ENCODE measurements at places on chromosomes 11 and 22.

DNA sequence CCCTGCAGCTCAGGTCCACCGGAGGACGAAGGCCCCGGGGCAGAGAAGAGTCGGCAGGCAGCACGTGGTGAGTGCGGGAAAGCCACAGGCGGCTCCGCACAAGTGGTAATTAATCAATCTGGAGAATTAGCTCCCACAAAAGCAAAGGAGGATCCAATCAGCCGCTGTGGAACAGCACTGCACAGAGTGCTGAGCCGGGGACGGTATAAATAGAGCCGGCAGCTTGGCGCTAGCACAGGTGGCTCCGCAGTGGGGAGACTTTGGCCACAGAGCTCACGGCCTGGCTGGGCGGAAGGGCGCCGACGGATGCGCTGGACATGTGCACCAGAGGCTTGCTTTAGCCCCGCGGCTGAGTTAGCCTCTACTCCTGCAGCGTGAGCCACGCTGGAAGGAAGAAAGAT lies 48.9 kb downstream of the IGSF9B start:
- DNase-seq, result no peak

DNA sequence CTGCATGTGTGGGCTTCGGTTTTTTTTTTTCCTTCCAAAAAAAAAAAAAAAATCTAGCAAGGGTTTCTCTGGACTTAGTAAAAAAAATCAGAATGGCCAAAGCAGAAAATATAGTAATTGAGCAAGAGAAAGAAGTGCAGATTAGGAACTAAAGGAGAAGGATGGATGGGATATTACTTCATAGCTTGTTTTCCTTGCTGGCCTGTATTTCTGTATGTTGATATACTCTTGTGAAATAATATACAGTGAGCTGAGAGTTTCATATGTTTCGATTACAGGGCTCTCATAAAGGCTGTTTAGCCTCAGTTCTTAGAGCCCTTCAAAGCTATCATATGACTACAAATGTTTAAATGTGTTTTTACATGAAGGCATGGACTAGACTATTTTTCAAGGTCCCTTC lies 34.3 kb upstream of the NFRKB start:
- DNase-seq, result no peak

GRCh38 chr11:127119356-127119755 lies 118.8 kb upstream of the KIRREL3 start:
- no peak for DNase-seq

- DNase-seq, result no peak
Observed at GRCh38 chr11:77152846-77153245, 24.8 kb downstream of the MYO7A start.

DNA sequence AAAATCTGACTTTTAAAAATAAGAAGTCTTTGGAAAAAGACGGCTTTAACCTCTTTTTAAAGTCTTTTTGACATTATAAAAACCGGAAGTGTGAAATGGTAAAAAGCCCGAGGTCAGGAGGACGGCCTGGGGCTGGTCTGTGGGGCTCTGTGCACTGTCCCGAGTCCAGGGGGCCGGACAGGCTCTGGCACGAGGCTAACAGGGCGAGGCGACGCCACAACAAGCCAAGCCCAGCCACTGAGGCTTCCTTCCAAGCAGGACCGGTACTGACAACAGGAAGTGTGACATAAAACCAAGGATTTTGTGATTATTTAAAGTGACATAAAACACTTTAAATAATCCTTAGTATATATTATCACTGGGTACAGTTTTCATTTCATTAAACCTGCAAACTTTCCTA lies 39.2 kb downstream of the BRD1 start:
- DNase-seq, result no peak

DNA sequence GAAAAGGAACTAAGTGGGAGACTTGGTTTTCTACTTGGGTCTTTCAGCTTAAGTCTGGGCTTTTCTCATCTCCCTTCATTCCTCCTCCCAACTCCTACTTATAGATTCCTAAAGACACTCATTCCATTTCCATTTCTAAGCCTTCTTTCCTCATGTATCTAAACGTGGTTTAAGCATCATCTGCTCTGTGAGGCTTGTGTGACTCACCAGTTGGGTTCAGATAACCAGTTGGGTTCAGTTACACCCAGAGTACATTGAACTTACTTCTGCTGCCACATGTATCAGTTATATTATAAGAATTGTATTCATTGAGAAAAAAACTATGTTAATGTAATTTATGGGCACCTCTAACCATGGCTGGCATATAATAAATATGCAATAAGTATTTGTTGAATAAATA lies 831.2 kb upstream of the CCDC90B start:
- no peak for DNase-seq

GRCh38 chr11:60208146-60208895 lies 25.4 kb upstream of the MS4A6A start:
- no peak for DNase-seq

DNA sequence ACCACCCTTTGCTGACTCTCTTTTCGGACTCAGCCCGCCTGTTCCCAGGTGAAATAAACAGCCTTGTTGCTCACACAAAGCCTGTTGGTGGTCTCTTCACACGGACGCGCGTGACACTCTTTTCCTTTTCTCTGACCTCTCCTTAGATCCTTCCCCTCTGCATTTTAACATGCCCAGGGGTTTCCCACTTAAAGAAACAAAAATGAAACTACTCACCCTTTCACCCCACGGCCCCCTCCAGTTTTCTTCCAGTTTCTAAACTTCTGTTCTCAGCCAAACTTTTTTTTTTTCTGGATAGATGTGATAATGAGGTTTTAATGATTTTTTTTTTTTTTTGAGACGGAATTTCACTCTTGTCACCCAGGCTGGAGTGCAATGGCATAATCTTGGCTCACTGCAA lies 32.8 kb upstream of the NUP50 start:
- no peak for DNase-seq

- no peak for DNase-seq
Observed at GRCh38 chr11:127050186-127050585, 49.6 kb upstream of the KIRREL3 start.

- DNase-seq, result no peak
Observed at GRCh38 chr22:40407831-40408717, 37.7 kb downstream of the SGSM3 start.

- DNase-seq, result no peak
Observed at GRCh38 chr11:117837070-117837776, 12.7 kb upstream of the FXYD2 start.

GRCh38 chr11:33982661-33983060 lies 68.9 kb upstream of the CAPRIN1 start:
- DNase-seq, result no peak

- no peak for DNase-seq
Observed at GRCh38 chr11:63996512-63996911, 10.3 kb downstream of the OTUB1 start.

- no peak for DNase-seq
Observed at GRCh38 chr11:114447892-114448291, 8.6 kb downstream of the REXO2 start.

DNA sequence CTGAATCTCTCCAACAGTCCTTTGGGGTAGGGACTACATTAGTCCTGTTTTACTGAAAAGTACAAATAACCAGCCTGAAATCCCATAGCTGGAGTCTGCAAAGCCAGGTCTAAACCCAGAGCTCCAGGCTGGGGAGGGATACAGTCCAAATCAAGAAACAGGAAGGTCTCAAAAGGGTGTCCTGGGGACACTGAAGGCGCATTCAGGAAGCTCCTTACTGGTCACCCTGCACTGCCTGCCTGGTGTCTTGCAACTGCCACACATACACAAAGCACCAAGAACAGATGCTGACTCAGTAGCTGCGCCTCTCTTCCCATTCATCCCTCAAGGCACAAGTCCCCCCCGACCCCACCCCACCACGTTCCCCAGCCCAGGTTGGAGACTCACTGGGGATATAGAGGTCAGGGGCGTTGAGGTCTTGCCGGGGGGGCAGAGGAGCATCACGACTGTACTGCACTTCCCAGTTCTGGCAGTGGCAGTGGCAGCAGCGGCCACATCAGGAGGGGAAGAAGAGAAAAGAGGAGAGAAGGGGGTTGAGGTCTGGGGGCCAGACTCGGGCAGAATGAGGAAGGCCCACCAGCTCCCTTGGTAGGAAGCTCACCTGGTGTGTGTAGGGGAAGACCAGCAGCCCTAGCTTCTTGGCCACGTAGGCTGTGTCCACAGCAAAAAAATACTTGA lies 1.6 kb downstream of the YIF1A start:
- DNase-seq, result no peak

DNA sequence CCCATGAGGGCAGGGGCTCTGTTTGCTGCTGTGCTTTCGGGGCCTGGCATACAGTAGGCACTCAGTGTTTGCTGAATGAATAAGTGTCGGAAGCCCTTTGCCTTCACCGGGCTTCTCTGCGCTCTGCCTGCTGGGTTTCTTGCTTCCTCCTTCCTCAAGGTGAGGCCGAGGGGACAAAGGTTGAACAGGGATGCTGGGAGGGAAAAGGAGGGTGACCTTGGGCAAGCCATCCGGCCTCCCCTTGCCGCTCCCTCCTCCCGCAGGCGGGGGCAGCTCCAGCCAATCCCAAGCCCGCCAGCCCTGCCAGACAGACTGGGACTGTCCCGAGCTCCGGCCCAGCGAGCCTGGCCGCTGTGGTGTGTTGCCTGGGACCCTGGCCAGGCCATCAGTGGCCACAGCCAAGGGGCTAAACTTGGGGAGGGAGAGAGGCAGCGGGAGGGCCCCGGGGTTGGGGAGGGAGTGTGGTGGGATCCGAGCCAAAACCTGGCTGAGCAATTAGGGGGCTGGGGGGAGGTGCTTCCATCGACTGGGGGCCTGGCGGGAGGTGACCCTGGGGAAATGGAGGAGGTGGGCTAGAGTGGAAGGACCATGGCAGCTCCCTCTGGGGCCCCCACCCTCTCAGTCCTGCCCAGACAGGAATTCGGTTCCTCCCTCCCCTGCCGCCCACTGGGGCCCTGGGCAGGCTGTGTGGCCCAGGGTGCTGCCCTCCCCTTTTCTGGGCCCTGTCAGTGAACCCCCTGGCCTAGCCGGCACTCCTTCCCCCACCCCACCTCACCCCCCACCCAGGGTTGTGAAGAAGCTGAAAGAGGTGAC lies 3.4 kb upstream of the RCOR2 start:
- DNase-seq, result no peak

DNA sequence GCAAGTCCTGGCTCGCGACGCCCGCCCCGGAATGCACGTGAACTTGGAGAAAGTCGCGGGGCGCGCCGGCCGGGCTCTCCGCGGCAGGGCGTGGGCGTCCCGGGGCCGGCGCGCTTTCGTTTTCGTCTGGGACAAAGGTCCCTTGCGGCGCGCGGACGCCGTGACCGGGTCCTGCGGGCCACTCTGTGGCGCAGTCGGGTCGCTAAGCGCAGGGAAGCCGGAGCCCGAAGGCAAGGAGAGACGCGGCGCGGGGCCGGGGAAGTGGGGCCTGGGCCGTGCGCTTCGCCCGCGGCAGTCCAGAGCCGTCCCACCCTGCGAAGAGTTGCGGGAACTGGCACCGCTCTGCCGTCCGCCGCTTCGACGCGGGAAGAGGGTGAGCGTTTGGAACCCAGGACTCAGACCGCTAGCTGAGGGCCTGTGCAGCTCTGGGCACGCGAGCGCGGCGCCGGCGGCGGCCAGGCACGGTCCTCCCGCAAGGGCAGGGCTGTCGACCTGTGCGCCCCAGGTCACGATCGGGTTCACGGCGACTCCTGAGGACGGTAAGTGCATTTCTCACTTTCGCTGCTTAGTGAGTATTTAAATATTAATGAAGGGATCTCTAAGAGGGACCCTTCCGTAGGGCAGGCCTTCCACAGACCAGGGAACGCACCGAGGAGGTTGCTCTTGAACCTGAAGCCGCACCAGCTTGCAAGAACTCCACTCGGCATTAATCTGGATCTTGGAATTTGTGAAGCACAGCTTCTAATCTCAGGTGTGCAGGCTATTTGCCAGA lies 78.0 kb upstream of the PPARA start:
- DNase-seq, result no peak

- DNase-seq, result no peak
Observed at GRCh38 chr11:8006349-8006977, 19.3 kb downstream of the EIF3F start.

- no peak for DNase-seq
Observed at GRCh38 chr22:27573280-27574001, 228.1 kb downstream of the MN1 start.

DNA sequence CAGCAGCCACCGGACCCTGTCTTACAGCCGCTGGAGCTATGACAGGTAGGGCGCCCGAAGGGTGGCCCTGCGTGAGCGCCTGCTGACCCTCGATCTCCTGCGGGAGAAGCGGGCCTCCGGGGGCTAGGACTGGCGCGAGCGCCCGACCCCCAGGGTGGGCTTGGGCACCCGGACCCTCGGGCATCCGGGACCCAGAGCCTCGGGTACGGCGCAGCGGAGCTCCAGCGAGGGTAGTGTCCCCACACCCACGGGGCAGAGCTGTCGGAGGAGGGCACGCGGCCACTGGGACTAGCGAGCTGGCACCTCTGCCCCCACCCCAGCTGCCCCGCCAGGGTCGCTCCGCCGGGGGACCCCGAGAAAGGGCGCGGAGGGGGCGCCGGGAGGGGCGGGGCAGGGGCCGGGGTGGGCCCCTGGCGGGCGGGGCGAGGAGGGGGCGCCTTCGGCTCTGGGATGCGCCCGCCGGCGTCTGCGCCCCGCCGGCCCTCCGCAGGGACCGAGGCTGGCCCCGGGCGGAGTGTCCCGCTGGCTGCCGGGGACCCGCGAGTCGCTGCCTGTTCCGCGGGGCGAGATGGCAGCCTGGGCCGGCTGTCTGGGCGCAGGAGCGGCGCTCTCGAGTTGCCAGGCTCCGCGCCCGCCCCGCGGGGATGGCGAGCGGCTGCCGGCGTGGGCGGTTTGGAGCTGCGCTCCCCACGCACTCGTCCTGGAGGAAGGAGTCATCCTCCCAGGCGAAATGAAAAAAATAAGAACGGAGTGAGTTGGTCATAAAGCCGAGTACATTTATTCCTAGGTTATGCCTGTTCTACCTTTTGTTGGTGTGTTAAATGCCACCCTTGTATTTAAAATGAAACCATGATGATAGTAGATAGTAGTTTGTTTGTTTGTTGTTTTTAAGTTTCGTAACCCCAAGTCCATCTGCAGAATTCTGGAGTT lies 32.4 kb downstream of the EIF3F start:
- DNase-seq, result no peak

DNA sequence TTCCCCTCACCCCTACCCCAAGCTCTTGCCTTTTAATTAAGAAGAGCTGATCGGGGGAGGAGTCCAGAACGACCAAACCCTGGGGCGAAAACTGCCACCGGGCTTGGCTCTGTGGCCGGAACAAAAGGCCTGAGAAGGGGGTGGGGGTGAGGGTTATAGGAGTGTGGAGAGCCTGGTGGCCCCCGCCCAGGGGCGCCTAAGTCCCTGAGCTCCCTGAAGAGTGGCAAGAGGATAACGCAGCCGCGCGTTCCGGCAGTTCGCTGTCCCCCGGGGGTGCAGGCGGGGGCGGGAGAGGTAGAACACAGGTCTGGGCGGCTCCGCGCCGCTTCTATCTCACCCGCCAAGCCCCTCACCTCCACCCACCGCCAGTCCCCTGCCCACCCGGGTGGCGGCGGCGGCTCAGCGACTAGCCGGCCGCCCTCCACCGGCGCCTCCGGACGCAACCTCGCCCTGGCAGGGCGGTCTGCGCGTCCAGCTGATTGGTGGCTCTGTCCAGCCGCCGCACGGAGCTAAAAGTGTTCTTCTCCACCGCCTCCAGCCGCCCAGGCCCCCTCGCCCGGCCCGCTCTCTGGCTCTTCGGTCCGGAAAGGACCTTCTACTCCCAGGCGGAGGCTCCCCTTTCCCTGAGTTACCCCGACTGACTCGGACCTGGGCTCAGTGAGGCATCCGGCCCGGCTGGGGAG lies 18.7 kb upstream of the BDNF start:
- no peak for DNase-seq

GRCh38 chr11:38718659-38719058 lies 2120.6 kb upstream of the RAG2 start:
- no peak for DNase-seq
